Left renal cortex interstitium (tissue), 4 donors: ENCODE measurements at places on chromosomes 6 and 20. TPM values are rescaled to one million over a fixed set of nuclear protein-coding genes. Genes with fewer than 3 reads are reported as not detected.
A peak's percentile ranks its signal among the peaks of the same experiment; 100 is the strongest.

GRCh38 chr6:2237001-2237400 lies 8.4 kb downstream of the GMDS start:
- DNase-seq, result no peak

- no peak for DNase-seq
These were observed 9.2 kb downstream of the TUBB2B start for GRCh38 chr6:3218266-3218665.

Gene COL21A1
- 147 TPM for polyA plus RNA-seq

DNA sequence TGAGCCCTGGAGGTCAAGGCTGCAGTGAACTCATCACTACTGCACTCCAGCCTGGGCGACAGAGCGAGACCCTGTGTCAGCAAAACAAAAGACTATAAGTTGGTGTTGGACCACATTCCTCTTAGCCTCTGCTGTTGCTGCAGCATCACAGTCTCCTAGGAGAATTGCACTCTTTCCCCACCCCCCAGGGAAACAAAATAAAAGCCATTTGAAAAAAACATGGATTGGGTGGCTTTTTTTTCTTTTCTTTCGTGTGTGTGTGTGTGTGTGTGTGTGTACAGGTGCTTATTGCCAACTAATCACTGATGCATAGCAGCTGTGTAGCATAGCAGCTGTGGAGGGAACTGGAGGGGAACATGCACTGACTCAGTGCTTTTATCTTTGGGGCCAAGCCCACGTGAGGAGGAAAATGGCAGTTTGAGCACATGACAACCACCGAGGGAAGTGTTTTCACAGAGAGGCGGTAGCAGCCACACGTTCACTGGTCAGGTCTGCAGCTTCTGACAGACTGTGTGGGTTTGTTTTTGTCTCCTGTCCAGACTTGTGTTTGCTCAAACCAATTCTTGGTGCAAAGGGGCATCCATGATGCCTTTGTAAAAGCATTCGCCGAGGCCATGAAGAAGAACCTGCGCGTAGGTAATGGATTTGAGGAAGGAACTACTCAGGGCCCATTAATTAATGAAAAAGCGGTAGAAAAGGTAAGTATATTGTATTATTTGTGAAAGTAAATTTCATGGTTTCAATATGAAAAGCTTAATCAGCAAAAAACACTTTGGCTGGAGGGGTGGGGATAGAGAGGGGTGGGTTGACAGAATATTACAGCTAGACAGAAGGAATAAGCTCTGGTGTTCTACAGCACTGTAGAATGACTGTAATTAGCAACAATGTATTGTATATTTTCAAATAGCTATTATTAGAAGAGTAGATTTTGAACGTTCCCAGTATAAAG lies 27.7 kb downstream of the ALDH5A1 start:
- peak; percentile 32 for DNase-seq

DNA sequence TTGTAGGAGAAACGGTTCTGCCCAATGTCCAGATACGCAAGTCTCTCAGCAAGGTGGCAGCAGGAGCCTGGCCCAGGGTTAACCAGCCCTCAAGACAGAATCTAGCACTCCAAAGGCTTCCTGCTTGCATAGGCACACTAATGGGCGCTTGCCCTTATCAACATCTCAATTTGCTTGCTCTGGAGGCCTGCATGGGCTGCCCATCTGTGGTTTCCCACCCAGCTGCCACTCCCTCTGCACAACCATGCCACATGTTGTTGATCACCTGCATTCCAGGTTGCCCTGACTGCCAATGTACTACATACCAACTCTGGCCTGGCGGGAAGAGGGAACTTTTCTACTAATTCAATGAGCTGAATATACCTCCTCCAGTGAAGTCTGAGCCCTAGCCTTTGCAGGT lies 74.6 kb downstream of the ATG5 start:
- DNase-seq, result no peak

DNA sequence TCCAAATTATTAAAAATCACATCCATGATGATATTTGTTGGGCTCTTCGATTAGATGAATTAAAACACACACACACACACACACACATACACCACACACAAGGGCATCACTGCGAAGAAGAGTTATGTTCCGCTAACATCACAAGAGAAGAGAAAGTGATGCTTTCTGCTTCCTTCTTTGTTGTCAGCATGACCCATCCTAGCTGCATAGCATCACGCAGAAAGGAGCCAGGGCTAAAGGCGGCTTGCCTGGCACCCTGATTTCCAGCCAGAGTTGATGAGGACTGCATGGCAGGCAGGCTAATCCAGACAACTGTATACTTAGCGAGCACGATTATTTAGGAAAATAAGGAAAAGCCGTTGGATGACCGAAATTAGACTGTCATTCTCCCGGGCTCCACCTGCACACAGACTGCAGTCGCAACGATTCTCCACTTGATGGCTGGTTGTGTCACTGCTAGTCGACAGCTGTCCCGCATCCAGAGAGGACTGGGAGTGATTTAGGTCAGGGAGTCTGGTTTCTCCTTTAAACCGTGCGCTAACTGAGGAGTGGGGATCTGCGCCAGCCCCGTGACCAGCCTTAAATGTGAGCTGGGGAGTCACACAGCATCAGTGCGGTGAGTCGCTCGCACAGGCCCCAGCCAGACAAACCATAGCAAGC lies 70.6 kb upstream of the SOX4 start:
- DNase-seq, result no peak

Gene HACE1
- 26.0 TPM for polyA plus RNA-seq

Gene CPXM1
- 262 TPM for polyA plus RNA-seq

Gene TRIM10
- 1.3 TPM for polyA plus RNA-seq

DNA sequence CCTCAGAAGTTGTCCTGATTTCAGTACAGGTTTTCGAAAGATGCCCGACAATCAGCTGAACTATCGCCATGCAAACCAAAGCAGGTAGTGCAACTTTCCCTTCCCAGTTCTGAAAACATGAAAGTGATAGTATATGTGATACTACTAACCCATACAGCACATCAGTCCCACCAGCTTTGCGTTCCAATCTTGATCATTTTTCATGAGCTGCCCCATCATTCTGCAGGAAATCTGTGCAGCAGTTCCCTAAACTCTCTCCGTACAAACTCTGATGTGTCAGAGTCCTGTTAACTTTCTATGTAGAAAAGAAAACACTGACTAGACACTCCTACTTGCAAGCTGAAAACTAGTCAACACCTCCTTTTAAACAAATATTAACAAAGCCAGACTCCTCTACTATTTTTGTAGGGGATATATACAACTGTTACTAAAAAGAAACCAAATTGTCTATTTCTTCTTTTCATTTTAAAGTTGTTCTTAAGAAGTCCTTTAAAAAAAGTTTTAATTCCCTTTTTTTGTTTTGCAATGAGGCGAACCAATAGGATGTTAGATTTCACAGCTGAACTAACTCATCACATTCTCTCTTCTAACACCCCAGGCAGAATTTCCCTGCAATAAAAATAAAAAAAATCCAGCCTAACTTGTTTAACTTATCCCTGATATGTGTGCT lies 99.6 kb upstream of the DST start:
- DNase-seq, result no peak

DNA sequence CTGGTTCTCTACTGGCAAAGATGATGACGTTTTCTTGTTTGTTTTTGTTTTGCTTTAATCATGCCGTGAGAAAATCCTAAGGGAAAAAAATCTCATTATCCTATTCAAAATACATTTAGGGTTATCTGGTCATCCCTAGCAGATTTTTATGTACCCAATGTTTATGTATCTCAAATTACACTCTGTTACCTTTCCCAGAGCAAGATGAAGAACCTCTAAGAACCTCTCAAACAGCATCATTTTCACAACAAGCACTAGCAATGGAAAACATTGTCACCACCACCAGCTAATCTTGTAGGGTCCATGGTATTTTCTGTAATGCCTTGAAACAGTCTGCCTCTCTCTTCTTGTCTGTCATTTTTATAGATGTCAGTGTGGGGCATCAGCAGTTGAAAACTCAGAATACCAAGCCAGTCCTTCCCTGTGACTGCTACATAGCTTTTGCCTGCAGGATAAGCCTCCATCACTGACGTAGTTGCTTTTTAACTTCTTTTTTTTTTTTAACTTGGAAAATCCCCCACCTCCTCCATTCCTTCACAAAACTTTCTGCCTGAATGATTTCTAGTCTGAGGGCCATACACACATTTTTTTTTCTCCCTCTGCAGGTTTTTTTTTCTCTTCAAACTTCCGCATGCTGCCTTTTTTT lies 2.4 kb upstream of the SNAP25 start:
- no peak for DNase-seq

DNA sequence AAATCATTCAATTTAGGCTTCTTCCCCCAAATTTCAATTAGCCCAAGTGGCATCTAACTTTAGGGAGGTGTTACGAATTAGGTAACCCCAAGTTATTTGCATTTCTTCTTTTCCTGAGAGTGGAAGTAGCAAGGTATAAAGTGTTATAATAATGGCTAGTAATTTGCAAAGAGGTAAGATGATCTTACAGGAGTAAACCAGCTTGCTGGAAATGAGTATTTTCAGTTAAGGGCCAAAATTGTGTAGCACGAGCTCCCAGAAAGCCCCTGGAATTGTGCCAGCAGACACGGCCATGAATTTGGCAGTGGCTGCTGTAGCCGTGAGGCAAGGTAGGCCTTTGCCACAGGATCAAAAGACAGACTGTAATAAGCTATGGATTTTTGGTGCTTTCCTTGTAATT lies 38.0 kb downstream of the CITED2 start:
- no peak for DNase-seq

GRCh38 chr20:11124849-11125505 lies 451.2 kb upstream of the JAG1 start:
- DNase-seq, result no peak

Gene TNNC2
- 1.0 TPM for polyA plus RNA-seq

Gene TGM3
- 0.54 TPM for polyA plus RNA-seq

- no peak for DNase-seq
These were observed 11.9 kb downstream of the SYNE1 start for GRCh38 chr6:152625213-152625612.

Gene CDH22
- not detected for polyA plus RNA-seq

DNA sequence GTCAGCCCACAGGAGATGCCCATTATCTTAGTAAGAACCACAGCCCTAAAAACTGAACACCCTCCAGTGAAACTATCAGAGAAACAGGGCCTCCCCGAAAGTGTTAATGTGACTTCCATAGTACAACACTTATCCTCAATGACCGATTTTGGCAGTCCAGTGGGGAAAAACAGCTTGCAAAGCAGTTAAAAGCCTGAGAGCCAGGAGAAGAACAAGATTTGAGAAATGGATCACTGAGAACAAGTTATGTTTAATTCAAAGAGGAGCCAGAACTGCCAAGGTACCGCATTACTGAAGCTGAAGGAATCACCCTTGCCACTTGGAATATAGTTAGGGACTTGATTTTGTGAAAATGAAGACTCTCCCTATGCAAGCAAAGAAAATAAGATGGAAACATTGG lies 236.9 kb downstream of the QKI start:
- DNase-seq, result no peak

Gene CST5
- polyA plus RNA-seq, result 0.70 TPM

Gene DDO
- polyA plus RNA-seq, result 0.32 TPM
